ENCODE measurements at places on chromosomes 12 and 14. TPM values are rescaled to one million over a fixed set of nuclear protein-coding genes. Genes with fewer than 3 reads are reported as not detected.

PHETA1 gene
- total RNA-seq = 5.3 TPM

ZC2HC1C gene
- total RNA-seq = 4.6 TPM

GRCh38 chr14:89419973-89420482 is 3.0 kb upstream of the FOXN3 start:
- DNase-seq = no peak

DNA sequence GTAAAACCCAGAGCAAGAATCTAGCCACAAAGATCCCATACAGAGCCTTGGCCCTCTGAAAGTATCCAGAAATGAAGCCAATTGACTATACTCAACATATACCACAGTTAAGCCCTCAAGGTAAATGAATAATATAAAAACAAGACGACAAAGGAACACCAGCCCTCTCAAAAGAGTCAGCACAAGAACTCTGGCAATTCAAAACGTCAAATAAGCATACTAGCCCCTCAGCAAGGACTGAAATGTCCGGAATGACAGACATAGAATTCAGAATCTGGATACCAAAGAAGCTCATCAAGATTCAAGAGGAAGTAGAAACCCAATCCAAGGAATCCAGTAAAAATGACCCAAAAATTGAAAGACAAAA is 49.9 kb downstream of the GTF2A1 start:
- no peak for DNase-seq

- no peak for DNase-seq
Observed at GRCh38 chr14:105193916-105194782, 13.0 kb upstream of the NUDT14 start.

DNA sequence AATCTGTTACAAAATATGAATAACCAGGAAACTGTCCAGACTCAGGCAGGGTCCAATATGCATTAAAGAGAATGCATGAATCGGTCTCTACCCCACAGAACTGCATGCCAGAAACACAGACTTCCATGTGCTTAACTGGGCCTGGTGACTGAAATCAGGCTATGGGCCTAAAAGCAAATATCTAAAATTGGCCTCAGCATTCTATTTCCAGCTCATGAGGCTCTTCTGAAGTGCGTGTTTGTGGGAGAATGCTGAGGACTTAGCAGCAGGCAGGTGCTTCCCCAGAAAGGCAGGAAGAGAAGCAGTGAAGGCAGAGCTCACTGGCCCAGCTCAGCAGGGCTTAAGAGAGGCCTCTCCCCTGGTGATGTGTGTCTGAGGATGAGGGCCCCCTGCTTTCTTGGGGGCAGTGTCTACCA is 48.5 kb downstream of the ADGRD1 start:
- DNase-seq = no peak

DNA sequence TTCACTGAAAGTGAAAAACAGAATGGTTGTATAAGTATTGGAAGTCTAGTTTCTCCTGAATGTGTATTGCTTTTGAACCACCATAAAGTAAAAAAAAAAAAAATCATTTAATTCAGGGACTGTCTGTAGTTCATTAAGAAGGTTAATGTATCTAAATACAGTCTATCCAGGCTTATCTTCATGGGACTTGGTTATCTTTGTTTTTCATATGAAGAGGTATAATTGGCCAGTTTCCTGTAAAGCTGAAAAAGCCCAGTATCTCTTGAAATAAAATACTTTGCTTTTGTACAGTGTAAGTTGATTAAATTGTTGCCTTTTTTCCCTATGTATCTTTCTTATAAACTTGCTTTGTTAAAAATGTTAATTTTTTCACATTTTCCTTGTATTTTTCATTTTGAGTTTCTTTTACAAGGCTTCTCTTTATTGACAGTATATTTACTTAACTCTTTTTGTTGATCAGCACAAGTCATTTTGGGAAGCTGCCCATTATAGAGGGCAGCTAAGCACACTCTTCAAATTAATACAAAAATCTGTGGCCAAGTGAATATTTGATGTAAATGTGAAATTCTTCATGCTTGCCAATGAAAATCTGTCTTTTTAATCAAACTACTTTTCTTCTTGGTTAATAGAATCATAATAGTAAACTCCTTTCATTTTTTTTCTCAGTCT is 156.0 kb downstream of the TMTC3 start:
- no peak for DNase-seq

- DNase-seq = no peak
Observed at GRCh38 chr14:23866269-23866668, 87.3 kb upstream of the DHRS4 start.

DNA sequence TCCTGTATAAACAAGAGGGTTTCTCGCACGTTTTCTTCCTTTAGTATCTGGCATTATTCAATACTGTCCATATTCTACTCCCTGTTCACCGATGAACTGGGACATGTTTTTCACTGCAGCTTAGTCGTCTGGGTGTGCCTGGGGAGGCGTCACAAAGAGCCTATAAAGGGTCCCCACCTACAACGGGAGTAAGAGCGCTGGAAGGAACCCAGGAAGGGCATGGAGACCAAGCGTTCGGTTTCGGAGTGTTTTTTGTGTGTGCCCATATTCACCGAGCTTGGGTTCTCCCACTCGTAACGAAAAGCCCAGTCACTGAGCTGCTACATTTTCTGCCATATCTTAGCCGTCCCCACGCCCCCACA is 592 bp upstream of the USP15 start:
- DNase-seq = no peak

GRCh38 chr14:65703996-65704395 is 291.5 kb downstream of the FUT8 start:
- DNase-seq = no peak

Data from psoas muscle (tissue), 8 donors.